ENCODE measurements at places on chromosomes 2 and 18. TPM values are rescaled to one million over a fixed set of nuclear protein-coding genes. Genes with fewer than 3 reads are reported as not detected.
A peak's percentile ranks its signal among the peaks of the same experiment; 100 is the strongest.

GRCh38 chr18:66046032-66046602, 295.3 kb downstream of the CDH7 start:
- H3K27ac ChIP-seq = no peak overlapping the region
- no peaks in the 10 kb centered on the region for H3K27me3 ChIP-seq
- no peak overlapping the region for H3K4me3 ChIP-seq
- H3K36me3 ChIP-seq = no peaks in the 10 kb centered on the region
- no peak for DNase-seq

The ASPRV1 gene
- 0.67 TPM for total RNA-seq

- H3K27ac ChIP-seq = no peak overlapping the region
- H3K36me3 ChIP-seq = peaks cover 3% of the 10 kb centered on the region
- no peak overlapping the region for H3K4me3 ChIP-seq
- peaks cover 23% of the 10 kb centered on the region for H3K4me1 ChIP-seq
These were observed 119.4 kb downstream of the LPIN1 start for GRCh38 chr2:11865805-11866204.

GRCh38 chr2:232094201-232094600, 132.7 kb downstream of the DIS3L2 start:
- no peaks in the 10 kb centered on the region for H3K4me1 ChIP-seq
- no peak for DNase-seq
- H3K36me3 ChIP-seq = peaks cover 41% of the 10 kb centered on the region
- no peaks in the 10 kb centered on the region for H3K27me3 ChIP-seq

DNA sequence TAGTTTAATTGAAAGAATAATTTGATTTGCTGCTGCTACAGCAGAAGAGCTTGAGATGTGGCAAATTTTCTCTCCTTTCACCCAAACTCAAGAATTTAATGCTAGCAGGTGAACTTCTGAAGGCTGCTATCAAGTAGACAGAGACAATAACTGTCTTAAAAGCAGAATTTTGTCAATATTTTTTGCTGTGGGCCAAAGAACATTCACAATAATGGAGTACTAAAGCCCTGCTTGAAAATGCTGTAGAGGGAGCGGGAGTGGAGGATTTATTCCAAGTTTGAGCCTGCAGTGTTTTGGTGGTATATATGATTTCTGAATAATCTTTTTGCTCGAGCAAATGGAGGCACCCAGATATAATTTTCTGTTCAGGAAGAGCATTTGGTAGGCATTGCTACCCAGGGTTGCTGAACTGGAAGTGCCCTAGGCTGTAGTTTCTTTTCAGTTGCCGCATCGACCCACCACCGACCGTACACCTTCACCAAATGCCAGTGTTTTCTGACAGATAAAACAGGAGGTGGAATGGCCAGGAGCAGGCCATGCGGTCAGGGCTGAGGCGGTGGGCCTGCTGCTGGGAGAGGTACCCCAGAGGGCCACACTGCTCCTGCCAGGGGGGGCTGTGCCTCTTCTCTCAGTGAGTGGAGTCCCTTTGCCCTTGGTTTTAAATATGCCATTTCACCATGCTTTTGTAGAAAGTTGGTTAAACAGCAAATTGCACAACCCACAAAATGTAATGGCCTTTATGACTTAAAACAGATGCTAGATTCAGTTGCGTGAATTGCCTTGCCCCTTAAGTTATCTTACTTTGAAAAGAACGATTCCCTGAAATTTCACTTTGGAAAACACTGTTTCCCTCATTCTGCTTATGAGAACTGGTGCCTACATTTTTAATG, 36.4 kb downstream of the TSHZ1 start:
- H3K27ac ChIP-seq = peak overlapping the region; percentile 27
- peaks cover 2% of the 10 kb centered on the region for H3K36me3 ChIP-seq
- H3K4me3 ChIP-seq = peak overlapping the region; percentile 71
- no peaks in the 10 kb centered on the region for H3K27me3 ChIP-seq
- peaks cover 71% of the 10 kb centered on the region for H3K4me1 ChIP-seq

- H3K4me1 ChIP-seq = peaks cover 14% of the 10 kb centered on the region
- no peaks in the 10 kb centered on the region for H3K27me3 ChIP-seq
- DNase-seq = peak; percentile 47
- H3K27ac ChIP-seq = peak overlapping the region; percentile 50
These were observed 69.9 kb upstream of the SMAD7 start for GRCh38 chr18:49020621-49021021.

GRCh38 chr18:31245820-31246219, 72.1 kb upstream of the DSG1 start:
- H3K36me3 ChIP-seq = no peaks in the 10 kb centered on the region

DNA sequence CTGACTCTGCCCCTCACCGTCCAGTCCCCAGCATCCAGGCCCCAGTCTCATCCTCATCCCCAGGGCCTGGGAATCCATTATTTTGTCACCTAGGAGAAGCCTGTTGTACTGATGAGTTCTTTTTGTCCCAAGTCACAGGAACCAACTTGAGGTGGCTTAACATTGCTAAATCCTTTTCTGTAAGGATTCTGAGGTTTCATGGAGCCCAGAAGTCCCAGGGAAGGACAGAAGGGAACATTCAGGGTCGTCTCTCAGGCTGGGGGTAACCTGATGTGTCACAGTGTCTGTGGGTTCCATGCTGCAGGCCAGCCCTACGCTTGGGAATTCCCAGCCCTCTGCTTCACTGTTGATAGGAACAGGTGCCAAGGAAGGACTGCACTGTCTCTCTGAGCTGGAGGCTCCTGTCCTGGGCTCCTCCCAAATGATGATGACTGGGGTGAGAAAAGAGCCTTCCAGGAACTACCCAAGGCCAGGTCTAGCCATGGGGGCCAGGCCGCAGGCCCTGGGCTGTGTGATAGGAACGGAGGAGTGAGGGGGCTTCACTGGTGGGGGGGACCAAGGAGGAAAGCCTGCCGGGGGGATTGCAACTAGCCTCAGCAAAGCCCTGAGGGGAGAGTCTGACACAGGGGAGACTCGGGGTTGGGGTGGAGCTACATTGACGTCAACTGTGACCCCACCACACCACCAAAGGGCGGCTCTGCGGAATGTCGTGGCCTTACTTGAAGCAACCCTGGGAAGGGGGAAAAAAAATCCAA, 145.7 kb downstream of the SMAD7 start:
- H3K27ac ChIP-seq = no peak overlapping the region
- H3K4me3 ChIP-seq = no peak overlapping the region
- peaks cover 5% of the 10 kb centered on the region for H3K36me3 ChIP-seq
- H3K27me3 ChIP-seq = no peaks in the 10 kb centered on the region
- peak; percentile 44 for DNase-seq

- DNase-seq = no peak
- H3K27ac ChIP-seq = peak overlapping the region; percentile 97
These were observed 25.2 kb upstream of the LCLAT1 start for GRCh38 chr2:30421604-30422443.

DNA sequence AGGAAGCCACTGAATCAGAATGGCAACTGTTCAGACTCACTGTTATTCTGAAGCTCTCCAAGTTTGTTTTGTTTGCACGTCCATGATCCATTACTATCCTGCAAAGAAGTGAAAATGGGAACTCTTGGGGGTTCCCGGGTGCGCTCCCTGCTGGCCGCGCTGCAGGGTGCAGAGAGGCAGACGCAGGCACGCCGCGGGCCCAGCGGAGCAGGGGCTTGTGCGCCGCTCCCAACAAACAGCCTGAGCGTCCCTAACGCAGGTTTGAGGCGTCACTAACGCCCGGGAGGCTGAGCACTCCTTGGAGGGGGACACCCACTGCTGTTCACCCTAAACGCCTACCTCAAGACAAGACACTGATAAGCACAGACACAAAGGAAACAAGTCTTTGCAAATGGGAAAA, 14.3 kb upstream of the PIEZO2 start:
- no peak overlapping the region for H3K27ac ChIP-seq
- no peaks in the 10 kb centered on the region for H3K4me1 ChIP-seq
- DNase-seq = no peak

- H3K27me3 ChIP-seq = peaks cover 4% of the 10 kb centered on the region
- H3K4me3 ChIP-seq = no peak overlapping the region
- no peaks in the 10 kb centered on the region for H3K4me1 ChIP-seq
- DNase-seq = peak; percentile 48
- no peaks in the 10 kb centered on the region for H3K36me3 ChIP-seq
- H3K27ac ChIP-seq = no peak overlapping the region
These were observed 93.6 kb downstream of the GYPC start for GRCh38 chr2:126749537-126749936.

DNA sequence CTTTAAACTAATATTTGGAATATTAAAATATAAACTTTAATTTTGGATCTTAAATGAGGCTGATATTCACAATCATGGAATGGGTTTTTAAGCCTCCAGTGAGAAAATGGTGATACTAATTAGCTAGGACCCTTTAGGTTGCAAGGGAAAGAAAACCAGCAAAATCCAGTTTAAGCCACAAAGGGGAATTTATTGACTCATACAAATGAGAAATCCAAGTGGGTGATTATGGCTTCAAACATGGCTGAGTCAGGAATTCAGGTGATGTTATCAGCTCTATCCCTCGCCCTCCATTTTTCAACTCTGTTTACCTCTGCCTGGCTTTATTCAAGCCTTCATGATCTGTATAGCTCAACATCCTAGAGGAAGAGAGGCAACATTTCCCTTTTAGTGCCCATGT, 75.3 kb upstream of the DLX2 start:
- H3K36me3 ChIP-seq = no peaks in the 10 kb centered on the region
- no peak overlapping the region for H3K4me3 ChIP-seq
- H3K4me1 ChIP-seq = peaks cover 4% of the 10 kb centered on the region
- peaks cover 19% of the 10 kb centered on the region for H3K27me3 ChIP-seq
- no peak for DNase-seq

The FBLN7 gene
- 4.2 TPM for total RNA-seq

- H3K27me3 ChIP-seq = peaks cover 16% of the 10 kb centered on the region
- no peak for DNase-seq
- H3K27ac ChIP-seq = no peak overlapping the region
- H3K36me3 ChIP-seq = no peaks in the 10 kb centered on the region
- H3K4me1 ChIP-seq = peaks cover 5% of the 10 kb centered on the region
- H3K4me3 ChIP-seq = no peak overlapping the region
These were observed 5.1 kb downstream of the CPS1 start for GRCh38 chr2:210561475-210561874.

The IL36A gene
- not detected for total RNA-seq

DNA sequence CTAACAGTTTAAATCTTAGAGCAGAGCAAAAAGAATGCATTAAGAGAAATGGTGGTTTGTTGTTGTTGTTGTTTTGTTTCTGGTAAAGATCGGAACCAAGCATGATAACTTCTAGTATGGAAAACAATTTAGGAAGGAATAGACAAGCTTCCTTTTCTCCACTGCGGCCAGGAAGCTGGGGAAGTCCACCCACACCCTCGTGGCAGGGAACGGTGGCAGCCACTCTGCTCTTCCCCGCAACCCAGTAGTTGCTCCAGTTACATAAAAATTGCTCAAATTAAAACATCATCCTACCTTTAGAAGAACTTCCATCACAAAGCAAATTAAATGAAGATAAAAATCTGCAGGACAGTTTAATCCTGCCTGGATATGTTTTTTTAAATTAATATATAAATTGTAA, 113.0 kb downstream of the RBMS1 start:
- no peaks in the 10 kb centered on the region for H3K27me3 ChIP-seq
- H3K36me3 ChIP-seq = no peaks in the 10 kb centered on the region
- no peak for DNase-seq
- H3K4me1 ChIP-seq = peaks cover 32% of the 10 kb centered on the region
- no peak overlapping the region for H3K27ac ChIP-seq

DNA sequence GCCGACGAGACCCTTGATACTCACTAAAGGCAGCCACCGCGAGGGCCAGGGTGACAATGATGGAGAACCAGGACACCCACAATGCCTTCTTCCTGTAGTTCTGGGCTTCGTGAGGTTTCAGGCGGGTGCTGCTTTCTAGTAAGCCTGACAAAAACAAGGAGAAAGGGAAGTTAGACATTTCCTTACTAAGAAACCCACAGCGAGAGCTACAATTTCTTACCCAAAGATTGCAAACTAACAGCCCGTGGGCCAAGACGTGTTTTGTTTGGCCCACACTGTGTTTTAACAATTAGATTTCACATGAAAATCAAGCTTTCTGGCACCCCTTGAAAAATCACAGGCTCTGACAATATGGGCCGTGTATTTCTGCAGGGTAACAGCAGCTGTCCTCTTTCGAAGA, 5.6 kb downstream of the TMEM163 start:
- H3K4me3 ChIP-seq = no peak overlapping the region
- no peaks in the 10 kb centered on the region for H3K36me3 ChIP-seq
- peaks cover 6% of the 10 kb centered on the region for H3K4me1 ChIP-seq

The SATB2 gene
- total RNA-seq = 3.2 TPM

DNA sequence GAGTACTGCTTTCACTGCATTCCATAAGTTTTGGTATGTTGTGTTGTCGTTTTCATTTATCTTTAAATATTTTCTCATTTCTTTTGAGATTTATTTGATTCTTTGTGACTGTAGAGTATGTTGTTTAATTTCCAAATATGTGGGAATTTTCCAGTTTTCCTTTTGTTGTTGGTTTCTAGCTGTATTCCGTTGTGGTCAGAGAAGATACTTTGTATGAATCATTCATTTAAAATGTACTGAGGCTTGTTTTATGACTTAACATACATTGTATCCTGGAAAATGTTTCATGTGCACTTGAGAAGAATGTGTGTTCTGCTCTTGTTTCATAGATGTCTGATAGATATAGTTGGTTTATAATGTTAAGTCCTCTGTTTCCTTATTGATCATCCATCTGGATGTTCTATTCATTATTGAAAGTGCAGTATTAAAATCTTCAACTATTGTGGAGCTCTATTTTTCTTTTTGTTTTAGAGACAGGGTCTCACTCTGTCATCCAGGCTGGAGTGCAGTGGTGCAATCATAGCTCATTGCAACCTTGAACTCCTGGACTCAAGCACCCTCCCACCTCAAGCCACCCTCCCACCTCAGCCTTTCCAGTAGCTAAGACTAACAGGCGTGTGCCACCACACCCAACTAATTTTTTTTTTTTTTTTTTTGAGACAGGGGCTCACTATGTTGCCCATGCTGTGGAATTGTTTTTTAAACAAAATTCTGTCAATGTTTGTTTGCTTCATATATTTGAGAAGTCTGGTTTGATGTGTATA, 96.8 kb downstream of the TAF4B start:
- no peak overlapping the region for H3K4me3 ChIP-seq
- no peak overlapping the region for H3K27ac ChIP-seq
- no peak for DNase-seq
- peaks cover 8% of the 10 kb centered on the region for H3K36me3 ChIP-seq

DNA sequence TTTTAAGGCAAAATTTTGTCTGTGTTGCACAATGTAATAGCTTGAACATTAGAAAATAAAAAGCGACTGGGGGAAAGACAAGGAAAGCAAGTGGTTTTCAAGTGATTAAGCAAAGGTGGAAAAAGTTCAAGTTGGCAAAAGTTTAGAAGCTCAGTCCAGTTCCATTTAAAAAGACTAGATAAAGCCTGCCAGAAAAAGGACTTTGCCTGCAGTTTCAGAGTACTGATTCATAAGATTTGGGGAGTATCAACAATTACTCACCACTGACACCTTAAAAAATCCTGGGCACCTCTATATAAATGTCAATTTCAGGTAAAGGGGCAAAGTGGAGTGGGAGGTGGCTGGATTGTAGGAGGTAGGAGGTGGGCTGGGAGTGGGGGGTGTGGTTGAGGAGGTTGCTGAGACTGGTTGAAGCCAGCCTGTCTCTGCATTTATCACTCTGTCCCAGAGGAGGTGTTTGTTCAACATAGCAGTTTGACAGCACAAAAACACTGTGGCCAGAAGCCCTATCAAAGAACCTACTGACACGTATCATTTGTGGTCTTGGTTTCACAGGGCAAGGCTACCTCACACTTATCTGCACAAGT, 14.6 kb downstream of the ZEB2 start:
- H3K27ac ChIP-seq = no peak overlapping the region
- peaks cover 82% of the 10 kb centered on the region for H3K27me3 ChIP-seq
- DNase-seq = no peak
- peaks cover 48% of the 10 kb centered on the region for H3K4me1 ChIP-seq

- no peak overlapping the region for H3K4me3 ChIP-seq
- H3K27ac ChIP-seq = no peak overlapping the region
- DNase-seq = no peak
These were observed 834.4 kb upstream of the SLC39A10 start for GRCh38 chr2:194822657-194823056.

GRCh38 chr18:76558881-76559667, 64.0 kb upstream of the ZNF516 start:
- no peaks in the 10 kb centered on the region for H3K27me3 ChIP-seq
- DNase-seq = no peak
- H3K4me3 ChIP-seq = no peak overlapping the region
- H3K36me3 ChIP-seq = no peaks in the 10 kb centered on the region
